ENCODE measurements at places on chromosomes 5 and 9.

GRCh38 chr9:130768891-130769403 lies 66.1 kb upstream of the ABL1 start:
- DNase-seq = no peak

- no peak for DNase-seq
Observed at GRCh38 chr5:164672931-164673694, 1167.7 kb downstream of the MAT2B start.

GRCh38 chr5:178114325-178115135 lies 1.2 kb downstream of the N4BP3 start:
- DNase-seq = no peak

GRCh38 chr5:74631081-74631953 lies 9.2 kb downstream of the ENC1 start:
- no peak for DNase-seq

DNA sequence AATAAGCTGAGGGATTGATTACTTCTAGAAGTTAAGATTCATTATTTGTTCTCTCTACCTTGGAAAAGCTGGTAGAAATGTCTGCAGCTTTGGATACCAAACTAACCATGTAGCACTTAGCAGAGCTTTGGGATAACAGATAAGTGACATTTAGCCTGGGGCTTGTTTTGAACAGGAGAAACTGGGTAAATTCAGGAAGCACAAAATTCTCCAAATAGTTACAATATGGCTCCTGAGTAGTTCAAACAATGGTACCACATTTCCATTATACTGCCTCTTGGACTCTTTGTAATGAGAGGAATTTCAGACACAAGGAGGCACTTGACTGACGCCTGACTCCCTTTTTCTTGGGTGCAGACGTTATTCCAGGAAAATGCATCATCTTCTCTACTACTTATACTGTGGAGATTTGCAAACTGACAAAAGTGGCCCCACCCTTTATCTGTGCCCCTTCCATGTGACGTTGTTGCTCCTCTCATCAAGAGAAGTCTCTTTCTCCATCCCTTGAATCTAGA lies 22.5 kb downstream of the PRUNE2 start:
- DNase-seq = no peak

DNA sequence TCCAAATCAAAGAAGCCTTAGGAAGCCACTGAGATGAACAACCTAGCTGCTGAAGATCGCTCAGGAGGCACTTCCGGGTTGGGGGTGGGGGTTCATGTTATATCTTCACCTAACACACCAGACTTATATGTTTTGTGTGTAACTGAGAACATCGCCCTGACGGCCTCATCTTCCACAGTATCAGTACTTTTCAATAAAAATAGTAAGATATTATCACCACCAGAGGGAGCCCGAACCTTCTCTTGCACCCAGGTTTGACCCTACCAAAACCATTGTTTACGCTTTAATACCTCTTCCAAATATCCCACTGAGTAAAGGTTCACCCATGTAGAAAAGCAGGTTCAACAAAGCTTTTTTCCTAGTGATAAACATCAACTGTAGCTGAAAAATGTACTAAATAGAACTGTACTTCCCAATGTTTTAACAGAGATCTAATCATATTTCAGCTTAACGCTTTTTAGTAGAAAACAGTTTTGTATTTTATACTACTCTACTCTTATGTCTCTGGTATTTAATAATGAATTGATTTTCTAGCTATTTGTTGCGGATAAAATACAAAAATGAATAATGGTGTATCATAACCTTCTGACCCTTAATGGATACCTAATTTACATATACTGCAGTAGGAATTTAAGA lies 244.0 kb downstream of the EPB41L4A start:
- no peak for DNase-seq

- no peak for DNase-seq
Observed at GRCh38 chr5:68252673-68253623, 37.4 kb downstream of the PIK3R1 start.

GRCh38 chr5:67831048-67831447 lies 384.5 kb upstream of the PIK3R1 start:
- DNase-seq = no peak

DNA sequence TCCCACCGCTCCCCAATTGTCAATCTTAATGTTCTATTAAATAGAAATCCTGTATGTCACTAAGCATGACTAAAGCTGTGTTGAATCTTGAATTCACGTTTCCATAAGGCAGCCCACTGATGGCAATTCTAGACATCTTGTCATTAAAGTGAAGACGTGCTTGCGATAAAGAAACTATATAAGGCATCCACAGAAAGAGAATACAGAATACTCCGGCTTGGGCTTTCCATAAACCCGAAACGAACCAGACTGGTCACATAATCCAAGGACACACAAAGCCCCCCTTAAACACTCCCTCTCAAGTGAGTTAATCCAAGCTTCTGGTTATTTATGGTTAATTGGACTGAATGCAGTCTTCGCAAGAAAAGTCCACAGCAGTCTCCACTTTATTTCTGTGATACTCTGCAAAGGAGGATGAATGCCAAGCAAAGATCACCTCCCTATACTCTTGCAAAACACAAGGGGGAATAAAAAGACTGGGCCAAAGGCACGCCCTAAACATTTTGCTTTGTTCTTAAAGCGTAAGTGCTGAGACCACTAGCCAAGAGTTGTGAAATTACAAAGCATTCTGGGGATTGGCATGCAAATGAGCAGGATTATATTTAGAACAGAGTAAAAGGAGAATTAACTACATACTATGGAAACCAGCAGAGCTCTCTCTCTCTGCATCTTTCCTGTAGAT lies 54.7 kb downstream of the DPYSL3 start:
- no peak for DNase-seq

GRCh38 chr9:36144309-36145232 lies 8.0 kb downstream of the GLIPR2 start:
- DNase-seq = no peak

- DNase-seq = no peak
Observed at GRCh38 chr9:3507395-3508077, 18.3 kb downstream of the RFX3 start.

- no peak for DNase-seq
Observed at GRCh38 chr5:41707853-41708603, 162.2 kb downstream of the OXCT1 start.

GRCh38 chr5:34529581-34530331 lies 126.4 kb upstream of the RAI14 start:
- DNase-seq = no peak

DNA sequence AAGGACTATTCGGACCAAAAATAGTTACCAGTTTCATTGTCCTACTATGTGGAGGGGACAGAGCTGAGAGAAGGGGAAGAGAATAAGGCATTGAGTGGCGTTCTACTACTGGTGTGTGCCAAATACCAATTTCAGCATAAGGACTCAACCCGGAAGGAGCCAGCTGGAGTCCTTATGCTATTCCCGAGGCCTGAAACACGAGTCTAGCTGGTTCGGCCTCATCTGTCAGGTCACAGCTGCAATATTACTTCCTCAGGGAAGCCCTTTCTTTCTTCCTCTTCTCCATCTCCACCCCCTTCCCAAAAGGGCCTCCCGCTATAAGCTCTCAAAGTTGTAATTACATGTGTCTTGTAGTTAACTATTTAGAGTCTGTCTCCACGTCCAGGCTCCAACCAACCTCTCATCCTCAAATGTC lies 20.5 kb upstream of the FER start:
- no peak for DNase-seq

DNA sequence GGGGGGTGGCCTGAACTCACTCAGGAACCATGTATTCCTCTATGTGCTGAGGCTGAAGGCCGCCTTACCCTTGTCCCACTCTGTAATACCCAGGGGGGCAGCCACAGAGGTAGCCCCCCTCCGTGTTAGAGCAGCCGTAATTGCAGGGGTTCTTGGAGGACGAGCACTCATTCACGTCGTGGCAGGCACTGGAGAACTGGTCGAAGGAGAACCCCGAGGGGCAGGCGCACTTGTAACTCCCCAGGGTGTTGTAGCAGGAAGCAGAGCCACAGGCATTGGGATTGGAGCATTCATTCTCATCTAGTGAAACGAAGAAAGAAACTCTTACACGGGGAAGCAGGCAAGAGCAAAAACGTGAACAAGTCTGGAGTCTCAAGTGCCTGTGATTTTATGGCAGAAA lies 179.8 kb downstream of the SLC12A2 start:
- no peak for DNase-seq

- DNase-seq = no peak
Observed at GRCh38 chr5:90287036-90287435, 122.5 kb downstream of the CETN3 start.

GRCh38 chr5:23763170-23763569 lies 255.8 kb downstream of the PRDM9 start:
- DNase-seq = no peak

DNA sequence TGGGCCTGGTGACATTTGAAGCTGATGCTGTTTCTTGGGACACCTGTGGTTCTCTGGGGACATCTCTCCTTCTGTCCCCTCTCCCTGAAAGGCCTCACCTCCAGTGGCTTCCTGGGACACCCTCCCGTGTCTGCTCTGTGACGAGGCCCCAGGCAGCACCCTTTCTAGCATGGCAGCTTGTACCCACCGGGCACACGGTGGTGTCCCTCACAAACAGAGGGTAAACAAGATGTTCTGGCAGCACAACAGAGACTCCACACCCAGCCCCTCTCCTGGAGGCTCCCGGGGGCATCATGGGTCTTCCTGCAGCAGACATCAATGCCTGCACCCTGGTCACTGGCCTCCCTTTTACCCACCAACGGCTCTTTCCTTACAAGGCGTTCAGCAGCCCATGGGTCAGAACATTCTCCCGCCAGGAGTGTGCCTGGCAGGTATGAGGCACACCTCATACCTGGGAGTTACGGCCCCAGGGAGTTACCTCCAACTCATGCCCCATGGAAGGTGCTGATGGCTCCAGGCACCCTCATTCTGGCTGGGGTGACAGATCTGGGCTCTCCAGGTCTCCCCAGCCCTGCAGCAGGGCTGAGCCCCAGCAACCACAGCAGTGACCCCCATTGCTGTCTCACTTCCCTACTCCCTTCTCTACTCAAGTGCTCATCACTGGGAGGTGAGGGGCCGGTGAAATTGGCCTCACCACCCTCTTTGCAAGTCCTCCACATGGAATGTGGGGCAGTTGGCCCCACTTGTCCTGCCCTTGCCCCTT lies 51.1 kb downstream of the BARX1 start:
- DNase-seq = no peak

- no peak for DNase-seq
Observed at GRCh38 chr5:150112201-150113046, 26.1 kb upstream of the CSF1R start.

GRCh38 chr5:78648359-78649210 lies at the start of gene LHFPL2:
Gene LHFPL2, minus strand, starts transcription at chr5:78648772. Its CDS starts 138,559 bp downstream, at chr5:78510213.
- no peak for DNase-seq

- no peak for DNase-seq
Observed at GRCh38 chr5:172420235-172420939, 33.9 kb downstream of the SH3PXD2B start.

All from right renal cortex interstitium (tissue), 3 donors.